Activated CD4-positive, alpha-beta memory T cell treated with anti-CD3 and anti-CD28 coated beads for 36 hours (primary cell): ENCODE measurements at places on chromosomes 13 and 19. TPM values are rescaled to one million over a fixed set of nuclear protein-coding genes. Genes with fewer than 3 reads are reported as not detected.

- no peak for DNase-seq
These were observed 1410.7 kb upstream of the ATXN8OS start for GRCh38 chr13:68696907-68697306.

- no peak for DNase-seq
These were observed 7.5 kb downstream of the ANO8 start for GRCh38 chr19:17327068-17327653.

The APOC4 gene
- not detected for total RNA-seq

- no peak for DNase-seq
These were observed 1456.2 kb upstream of the SLC10A2 start for GRCh38 chr13:104522235-104523072.

DNA sequence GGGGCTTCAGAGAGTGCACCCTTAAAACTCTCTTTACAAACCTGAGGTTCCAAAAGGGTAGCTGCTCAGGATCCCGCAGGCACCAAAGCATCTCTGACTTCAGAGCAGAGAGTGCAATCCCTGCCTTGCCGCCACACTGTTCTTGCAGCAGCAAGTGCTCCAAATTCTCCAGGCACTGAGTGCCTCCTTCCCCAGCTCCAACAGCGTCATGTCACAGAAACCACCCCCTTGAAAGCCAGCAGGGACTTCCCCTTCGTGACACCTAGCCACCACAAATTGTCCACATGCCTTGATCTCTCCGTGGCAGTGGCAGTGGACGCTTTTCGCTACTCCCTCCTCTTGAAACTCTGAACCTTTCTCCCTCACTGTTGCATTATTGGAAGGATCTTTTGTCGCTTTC is 39.9 kb downstream of the MBNL2 start:
- DNase-seq: peak; percentile 57

The ZNF121 gene
- 61.1 TPM for total RNA-seq

- DNase-seq: peak; percentile 65
These were observed 170.6 kb downstream of the FLT1 start for GRCh38 chr13:28324181-28324789.

The C13orf42 gene
- total RNA-seq: not detected

The SRRM5 gene
- total RNA-seq: 0.59 TPM
